ENCODE measurements at places on chromosomes 16 and 17.
A peak's percentile ranks its signal among the peaks of the same experiment; 100 is the strongest.

DNA sequence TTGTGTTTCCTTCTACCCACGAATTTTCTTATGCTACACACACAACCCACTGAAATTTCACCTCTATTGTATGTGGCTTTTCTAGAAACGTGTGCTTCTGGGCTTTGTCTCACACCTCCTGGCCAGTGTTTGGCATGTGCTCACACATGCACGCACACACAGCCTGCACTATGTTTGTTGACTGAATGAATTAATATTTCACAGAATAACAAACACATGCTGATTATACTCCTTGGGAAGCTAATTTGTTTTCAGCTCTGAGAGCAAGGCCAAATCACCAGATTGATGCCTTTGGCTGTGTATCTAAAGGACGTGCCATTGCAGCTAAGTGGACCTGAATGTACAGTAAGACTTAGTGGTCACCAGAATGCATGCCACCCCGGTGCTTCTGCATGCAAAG lies 210.7 kb downstream of the WWOX start:
- no peak for DNase-seq

DNA sequence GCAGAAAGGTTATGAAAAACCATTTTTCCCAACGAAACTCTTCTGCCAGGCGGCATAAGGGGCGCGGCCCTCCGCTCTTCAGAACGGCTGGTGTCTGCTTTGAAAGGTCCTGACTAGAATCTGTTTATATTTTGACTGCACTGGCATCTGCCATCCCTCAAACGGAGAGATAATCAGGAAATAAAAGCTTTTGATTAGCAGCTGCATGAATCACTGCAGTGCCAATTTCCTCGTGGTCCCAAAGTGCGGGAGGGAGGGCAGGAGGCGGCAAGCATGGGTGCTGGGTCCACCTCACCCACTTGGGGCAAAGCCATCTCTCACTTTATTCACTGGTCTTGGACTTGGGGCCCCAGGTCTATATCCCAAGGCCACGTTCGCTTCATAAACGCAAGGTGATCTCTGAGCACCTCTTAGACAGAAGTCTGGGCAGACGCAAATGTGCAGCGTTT lies 49.7 kb downstream of the TBC1D16 start:
- DNase-seq, result no peak

DNA sequence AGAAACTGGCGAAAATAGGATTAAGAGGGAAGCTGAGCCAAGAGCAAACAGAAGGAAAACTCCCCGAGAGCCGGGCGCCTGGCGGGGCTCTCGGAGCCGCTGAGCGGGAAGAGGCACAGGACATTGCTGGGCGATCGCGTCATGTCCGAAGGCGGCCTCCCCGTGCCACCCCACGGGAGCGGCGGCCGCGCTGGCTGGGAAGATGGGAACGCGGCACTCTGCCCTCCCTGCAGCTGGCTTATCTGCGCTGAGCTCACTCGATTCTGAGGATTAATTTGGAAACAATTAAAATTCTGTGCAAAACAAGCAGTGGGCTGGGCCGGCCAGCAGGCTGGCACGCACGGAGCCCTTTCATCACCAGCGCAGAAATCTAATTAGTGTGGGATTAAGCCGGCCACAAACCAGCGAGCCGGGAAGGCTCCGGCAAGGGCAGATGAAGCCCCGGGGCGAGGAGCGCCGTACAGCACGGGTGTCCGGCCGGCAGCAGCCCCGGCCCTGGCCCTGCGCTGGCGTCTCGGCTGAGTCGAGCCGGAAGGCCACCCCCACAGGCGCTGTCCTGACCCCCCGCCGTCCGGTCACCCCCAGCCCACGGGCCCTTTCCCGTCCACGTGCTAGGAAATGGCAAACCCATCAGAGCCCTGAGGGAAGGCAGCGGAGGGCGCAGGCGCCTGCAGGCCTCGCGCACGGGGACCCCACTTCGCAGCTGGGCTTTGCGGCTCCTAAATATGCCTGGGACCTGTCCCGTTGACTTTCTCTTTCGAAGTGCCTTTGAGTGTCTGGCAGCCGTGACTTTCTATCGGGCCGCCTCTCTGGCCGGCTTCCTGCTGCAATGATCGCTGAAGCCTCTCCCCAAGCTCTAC lies 37.9 kb downstream of the SOX8 start:
- no peak for DNase-seq

- no peak for DNase-seq
Observed at GRCh38 chr16:1377406-1378010, 25.8 kb downstream of the GNPTG start.

- no peak for DNase-seq
Observed at GRCh38 chr16:22213236-22213635, 7.2 kb downstream of the EEF2K start.

- no peak for DNase-seq
Observed at GRCh38 chr16:49776734-49777133, 79.2 kb downstream of the ZNF423 start.

GRCh38 chr16:73389085-73389484 lies 341.2 kb upstream of the ZFHX3 start:
- no peak for DNase-seq

GRCh38 chr16:4535627-4536108 lies 2.9 kb downstream of the CDIP1 start:
- DNase-seq, result no peak

DNA sequence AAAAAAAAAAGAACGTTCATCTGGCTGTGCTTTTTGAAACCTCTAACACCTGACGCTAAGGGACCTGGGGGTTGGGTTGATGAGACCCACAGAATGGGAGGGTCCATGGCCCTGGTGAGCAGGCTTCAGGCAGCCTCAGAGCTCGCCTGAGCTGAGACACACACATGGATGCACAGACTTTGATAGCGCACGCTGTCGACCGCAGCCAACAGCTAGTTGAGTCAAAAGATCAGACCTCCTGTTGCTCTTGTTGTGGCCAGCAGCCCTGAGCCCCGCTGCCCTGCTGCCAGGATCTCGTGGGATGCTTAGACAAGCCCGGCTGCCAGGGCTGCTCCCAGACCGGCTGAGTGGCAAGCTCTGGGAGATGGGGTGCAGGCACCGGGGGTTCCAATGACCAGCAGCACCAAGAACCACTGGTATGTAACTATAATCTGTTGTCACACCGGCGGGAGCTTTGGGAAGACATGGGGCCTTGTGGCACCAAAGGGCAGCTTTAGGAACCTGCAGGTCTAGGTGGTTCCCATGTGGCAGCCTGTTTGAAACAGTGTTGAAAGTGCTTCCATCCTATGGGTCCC lies 20.0 kb upstream of the MEAK7 start:
- no peak for DNase-seq

DNA sequence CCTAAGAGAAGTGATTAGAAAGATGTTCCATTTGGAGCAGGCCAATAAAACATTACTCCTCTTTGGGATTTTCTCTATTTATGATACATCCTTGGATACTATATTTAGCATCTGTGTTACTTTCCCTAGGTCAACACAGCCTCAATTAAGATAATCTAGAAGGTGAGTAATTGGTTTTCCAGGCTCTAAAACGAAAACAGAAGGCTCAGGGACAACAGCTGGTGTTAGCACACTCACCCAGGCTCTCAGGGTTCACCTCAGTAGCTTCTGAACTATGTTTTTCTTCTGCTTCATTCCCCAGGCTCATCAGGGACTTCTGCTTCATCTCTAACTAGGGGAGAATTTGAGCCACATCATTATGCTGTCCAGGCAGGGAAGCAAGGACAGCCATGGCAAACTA lies 76.6 kb downstream of the ZZEF1 start:
- no peak for DNase-seq

GRCh38 chr17:34226011-34226743 lies 28.9 kb upstream of the CCL2 start:
- no peak for DNase-seq

GRCh38 chr16:76816475-76816874 lies 374.5 kb upstream of the MON1B start:
- DNase-seq, result no peak

GRCh38 chr16:5041600-5042133 lies 7.9 kb upstream of the NAGPA start:
- DNase-seq, result no peak

DNA sequence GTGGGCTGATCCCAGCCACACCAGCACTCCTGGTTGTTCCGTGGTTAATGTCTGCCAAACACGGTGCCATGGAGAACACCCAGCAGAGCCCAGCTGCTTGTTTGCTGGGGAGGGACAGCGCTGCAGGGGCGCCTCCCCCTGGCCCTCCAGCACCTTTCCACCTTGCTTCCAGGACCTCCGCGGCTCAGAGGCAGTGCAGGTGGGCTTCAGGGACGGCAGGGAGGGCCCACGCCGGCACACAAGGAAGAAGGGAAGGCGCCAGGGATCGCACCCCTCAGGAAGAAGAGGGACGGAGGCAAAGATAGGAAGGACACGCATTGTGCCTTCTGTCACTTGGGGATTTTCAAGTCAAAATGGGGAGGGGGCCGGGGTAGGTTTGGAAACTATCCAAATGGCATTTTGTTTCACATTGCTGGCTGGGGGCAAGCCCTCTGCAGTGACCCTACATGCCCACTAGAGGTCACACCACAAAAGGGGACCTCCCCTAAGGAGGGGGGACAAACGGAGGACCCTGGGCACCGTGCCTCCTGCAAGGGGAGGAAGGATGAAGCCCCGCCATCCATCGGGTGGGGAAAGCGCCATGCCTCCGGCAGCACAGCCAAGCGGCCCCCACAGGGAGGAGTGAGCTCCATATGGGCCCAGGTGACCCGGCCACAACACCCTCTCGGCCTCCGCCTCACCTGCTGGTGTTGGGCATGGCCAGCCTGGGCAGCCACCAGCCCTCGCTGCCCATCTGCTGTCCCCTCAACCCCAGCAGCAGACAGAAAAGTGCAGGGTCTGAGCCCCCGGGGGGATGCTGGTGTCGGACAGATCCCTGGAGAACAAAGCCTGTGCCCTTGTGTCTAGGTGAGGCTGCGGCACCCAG lies 7.5 kb upstream of the C16orf95 start:
- no peak for DNase-seq

- DNase-seq, result no peak
Observed at GRCh38 chr17:50201276-50201854, at the start of gene COL1A1. Gene COL1A1, minus strand, starts transcription at chr17:50201631. Its CDS starts 118 bp downstream, at chr17:50201513.

DNA sequence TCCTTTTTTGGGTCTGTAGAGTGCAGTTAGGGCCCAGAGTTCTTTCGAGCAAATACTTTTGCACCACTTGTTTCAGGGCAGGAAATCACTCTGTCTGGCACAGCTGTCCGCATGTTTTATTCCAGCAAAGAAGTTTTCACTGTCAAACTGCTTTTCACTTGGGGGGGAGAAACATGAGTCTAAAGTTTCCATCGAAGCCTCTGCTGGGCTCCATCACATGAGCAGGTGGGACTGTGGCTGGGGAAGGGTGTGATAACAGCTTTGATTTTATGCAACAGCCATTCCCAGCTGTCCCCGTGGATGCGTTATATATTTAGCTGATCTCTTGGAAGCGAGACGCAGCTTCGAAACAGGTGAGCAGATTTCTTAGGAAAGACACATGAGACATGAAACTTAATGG lies 288.6 kb downstream of the SNX29 start:
- DNase-seq, result no peak

DNA sequence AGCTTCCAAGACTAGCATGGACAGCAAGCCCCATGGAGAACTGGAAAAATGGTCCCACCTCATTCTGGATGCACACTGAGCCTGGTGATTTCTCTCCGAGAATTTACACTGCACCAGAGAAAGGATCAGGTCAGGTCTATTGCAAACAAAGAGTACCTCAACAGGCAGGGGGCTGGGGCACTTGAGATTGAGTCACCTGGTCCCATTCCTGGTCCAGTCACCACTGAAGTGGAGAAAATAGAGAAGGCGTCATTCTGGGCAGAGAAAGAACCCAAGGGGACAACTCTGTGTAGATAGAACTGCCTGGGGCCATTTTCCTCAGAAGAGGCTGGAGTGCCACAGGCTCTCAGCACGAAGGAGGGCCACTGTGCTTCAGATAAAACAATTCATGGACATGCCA lies 38.4 kb downstream of the CENPV start:
- no peak for DNase-seq

GRCh38 chr17:39627712-39628516 lies 1.2 kb downstream of the PPP1R1B start:
- no peak for DNase-seq

GRCh38 chr16:47778106-47778801 lies 317.1 kb downstream of the PHKB start:
- DNase-seq, result no peak

DNA sequence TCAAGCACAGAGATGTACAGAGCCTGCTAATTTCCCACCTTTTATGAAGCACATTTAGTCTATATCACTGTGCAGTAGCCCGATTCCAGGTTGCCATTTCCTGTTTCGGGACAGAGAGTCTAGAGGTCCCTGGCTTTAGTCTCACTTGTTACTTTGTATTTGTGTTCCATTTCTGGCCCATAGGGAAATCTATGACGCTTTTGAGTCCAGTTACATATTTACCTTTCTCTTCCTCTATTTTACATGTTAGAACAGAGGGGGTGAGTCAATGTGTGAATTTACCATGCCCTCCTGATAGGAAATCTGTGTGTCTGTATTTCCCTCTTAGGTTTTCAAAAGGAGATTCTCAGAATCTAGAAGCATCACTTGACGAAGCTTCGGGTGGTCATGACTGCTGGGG lies 227.1 kb upstream of the ZFHX3 start:
- DNase-seq, result no peak

- no peak for DNase-seq
Observed at GRCh38 chr16:11666103-11667055, 1.9 kb upstream of the SNN start.

- no peak for DNase-seq
Observed at GRCh38 chr17:39195568-39196160, 1.8 kb downstream of the CACNB1 start.

GRCh38 chr17:44965481-44966234 lies 2.4 kb downstream of the C1QL1 start:
- no peak for DNase-seq

DNA sequence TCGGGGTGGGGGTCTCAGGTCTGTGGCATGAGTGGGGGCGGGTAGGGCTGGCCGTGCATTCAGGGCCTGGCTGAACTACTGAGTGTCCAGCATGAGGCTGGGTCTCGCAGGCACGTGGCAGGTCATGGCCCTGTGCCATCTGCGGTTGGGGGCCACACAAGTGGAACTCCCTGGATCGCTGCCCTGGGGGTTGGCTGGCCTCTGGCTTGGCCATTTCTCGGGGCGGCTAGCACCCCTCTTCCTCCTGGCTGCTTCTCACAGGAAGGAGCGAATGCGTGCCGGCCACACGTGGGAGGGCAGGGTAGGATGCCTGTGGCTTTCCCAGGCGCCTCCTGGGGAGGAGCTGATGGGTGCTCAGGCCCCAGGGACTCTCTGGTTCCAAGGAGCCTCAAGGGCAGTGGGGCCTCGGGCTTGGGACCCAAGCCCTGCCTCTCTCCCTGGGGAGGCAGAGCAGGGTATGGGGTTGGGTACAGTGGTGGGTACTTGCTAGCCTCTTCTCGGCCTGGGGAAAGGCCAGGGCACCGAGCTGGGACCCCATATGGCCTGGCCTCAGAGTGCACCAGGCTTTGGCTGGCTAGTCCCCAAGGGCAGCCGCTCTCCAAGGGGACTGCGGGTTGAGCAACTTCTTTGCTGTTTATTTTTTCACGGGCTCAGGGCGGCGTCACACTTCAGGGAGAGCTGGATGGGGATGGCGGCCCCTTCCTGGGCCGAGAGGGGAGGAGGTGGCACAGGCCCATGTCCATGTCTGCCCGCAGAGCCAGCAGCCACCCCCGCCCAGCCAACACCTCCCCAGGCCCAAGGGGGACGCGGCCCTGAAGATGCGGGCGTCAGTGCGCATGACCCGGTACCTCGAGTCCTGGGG lies 37.5 kb downstream of the ADCY7 start:
- DNase-seq, result no peak

GRCh38 chr17:78748730-78749317 lies 33.2 kb downstream of the CYTH1 start:
- DNase-seq, result peak; percentile 49

All from stimulated activated CD8-positive, alpha-beta memory T cell treated with anti-CD3 and anti-CD28 coated beads, Interleukin-2, amount 100 ng/mL, for 48 hours (primary cell).